ENCODE measurements at places on chromosomes 2 and 18. TPM values are rescaled to one million over a fixed set of nuclear protein-coding genes. Genes with fewer than 3 reads are reported as not detected.

SCYGR4 gene
- polyA plus RNA-seq: not detected

TTC21B gene
- polyA plus RNA-seq: 12.1 TPM

GREB1L gene
- polyA plus RNA-seq: not detected

PDCD1 gene
- polyA plus RNA-seq: not detected

TUBA4B gene
- not detected for polyA plus RNA-seq

FEV gene
- not detected for polyA plus RNA-seq

DSEL gene
- polyA plus RNA-seq: 40.0 TPM

EFR3B gene
- 0.09 TPM for polyA plus RNA-seq

RBM44 gene
- 0.12 TPM for polyA plus RNA-seq

FNDC4 gene
- 12.4 TPM for polyA plus RNA-seq

SDC1 gene
- 19.9 TPM for polyA plus RNA-seq

CMPK2 gene
- not detected for polyA plus RNA-seq

INPP5D gene
- polyA plus RNA-seq: 0.43 TPM

ST6GAL2 gene
- polyA plus RNA-seq: not detected

FAP gene
- polyA plus RNA-seq: 300 TPM

MAPRE3 gene
- polyA plus RNA-seq: 16.8 TPM

IL37 gene
- not detected for polyA plus RNA-seq

UBE2F gene
- 91.8 TPM for polyA plus RNA-seq

CYS1 gene
- polyA plus RNA-seq: 0.12 TPM

OTX1 gene
- not detected for polyA plus RNA-seq

ANO7 gene
- polyA plus RNA-seq: 0.40 TPM

ACMSD gene
- polyA plus RNA-seq: not detected

ACTG2 gene
- 641 TPM for polyA plus RNA-seq

ATP6V1B1 gene
- 0.82 TPM for polyA plus RNA-seq

SERPINB13 gene
- polyA plus RNA-seq: not detected

MAL gene
- polyA plus RNA-seq: not detected

GCKR gene
- polyA plus RNA-seq: 0.36 TPM

SOWAHC gene
- polyA plus RNA-seq: 3.9 TPM

LIMS3 gene
- 3.3 TPM for polyA plus RNA-seq

ANKRD30B gene
- not detected for polyA plus RNA-seq

CD226 gene
- 0.04 TPM for polyA plus RNA-seq

RGPD4 gene
- polyA plus RNA-seq: not detected

MOCOS gene
- polyA plus RNA-seq: 5.1 TPM

CHRNG gene
- not detected for polyA plus RNA-seq

AGXT gene
- polyA plus RNA-seq: not detected

REG3A gene
- not detected for polyA plus RNA-seq

TCF23 gene
- not detected for polyA plus RNA-seq

KLHL30 gene
- not detected for polyA plus RNA-seq

DSC3 gene
- polyA plus RNA-seq: 0.02 TPM

BCL11A gene
- polyA plus RNA-seq: 1.4 TPM

TMEM185B gene
- 24.3 TPM for polyA plus RNA-seq

MEIS1 gene
- 87.2 TPM for polyA plus RNA-seq

MEP1B gene
- not detected for polyA plus RNA-seq

FAM210A gene
- 10.9 TPM for polyA plus RNA-seq

POTEE gene
- 0.04 TPM for polyA plus RNA-seq

SCN7A gene
- 7.0 TPM for polyA plus RNA-seq

OR6B2 gene
- not detected for polyA plus RNA-seq

STAT4 gene
- polyA plus RNA-seq: 1.3 TPM

RFTN2 gene
- polyA plus RNA-seq: 5.2 TPM

HRH4 gene
- 0.01 TPM for polyA plus RNA-seq

SP3 gene
- 60.6 TPM for polyA plus RNA-seq

M1AP gene
- polyA plus RNA-seq: 0.10 TPM

IL36G gene
- not detected for polyA plus RNA-seq

C2orf78 gene
- polyA plus RNA-seq: not detected

PAIP2B gene
- 0.24 TPM for polyA plus RNA-seq

CRIM1 gene
- polyA plus RNA-seq: 168 TPM

MAPK4 gene
- polyA plus RNA-seq: not detected

C2orf72 gene
- polyA plus RNA-seq: 0.02 TPM

PID1 gene
- 1.8 TPM for polyA plus RNA-seq

CNDP1 gene
- polyA plus RNA-seq: not detected

Data from AG04450 (cell line).